ENCODE measurements at places on chromosomes 11 and 22.

DNA sequence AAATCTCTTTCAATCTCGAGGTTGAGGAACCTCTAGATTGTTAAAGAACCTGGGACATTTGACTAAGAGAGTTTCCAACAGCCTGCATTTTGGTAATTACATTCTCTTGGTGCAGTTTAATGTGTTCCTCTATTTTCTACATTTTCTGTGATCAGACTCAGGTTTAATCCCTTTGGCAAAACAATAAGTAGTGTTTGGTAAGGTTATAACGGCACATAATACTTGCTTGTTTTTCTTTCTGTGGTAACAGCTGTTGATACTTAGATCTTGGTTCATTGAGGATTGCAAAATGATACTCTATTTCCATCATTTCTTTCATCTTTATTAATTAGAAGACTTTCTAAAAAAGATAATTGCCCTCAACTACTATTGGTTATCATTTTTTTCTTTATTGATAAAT is 271.3 kb downstream of the SBF2 start:
- no peak for DNase-seq

DNA sequence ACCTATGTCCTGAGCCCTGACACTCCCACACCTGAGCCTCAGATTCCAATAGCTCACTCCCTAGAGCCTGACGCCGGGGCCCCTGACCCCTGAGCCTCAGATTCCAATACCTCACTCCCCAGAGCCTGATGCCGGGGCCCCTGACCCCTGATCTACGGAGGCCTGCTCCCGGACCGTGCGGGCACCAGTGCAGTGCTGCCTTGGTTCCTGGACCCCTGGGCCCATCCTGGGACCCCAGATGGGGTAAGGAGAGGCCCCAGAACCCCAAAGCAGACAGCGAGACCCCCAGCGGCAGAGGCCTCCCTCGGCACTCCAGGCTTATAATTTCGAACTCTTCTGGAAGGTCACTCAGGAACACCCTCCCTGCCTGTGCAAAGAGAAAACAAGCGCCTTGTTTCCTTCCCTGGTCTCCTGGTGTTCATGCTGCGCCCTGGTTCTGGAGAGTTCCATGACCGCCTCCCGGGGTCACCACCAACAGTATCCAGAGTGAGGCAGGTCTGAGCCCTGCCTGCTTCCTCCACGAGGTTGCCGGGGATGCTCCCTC is 7.5 kb downstream of the SUSD2 start:
- no peak for DNase-seq

GRCh38 chr22:41522813-41523212 is 21.5 kb downstream of the POLR3H start:
- DNase-seq: no peak

DNA sequence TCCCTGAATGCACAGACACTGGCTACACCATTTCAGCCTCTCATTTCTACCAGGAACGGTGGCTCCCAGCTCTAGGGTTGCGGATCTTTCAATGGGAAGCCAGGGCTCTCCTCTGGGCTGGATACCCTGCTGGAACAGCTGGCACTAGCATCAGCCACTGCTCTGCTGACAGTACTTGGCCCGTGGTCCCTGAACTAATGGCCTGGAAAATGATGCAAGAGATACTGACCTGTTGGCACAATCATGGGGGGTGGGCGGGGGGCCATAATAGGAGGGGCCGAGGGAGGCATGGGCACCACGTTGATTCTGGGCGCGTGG is 10.7 kb upstream of the TBC1D10A start:
- DNase-seq: no peak

DNA sequence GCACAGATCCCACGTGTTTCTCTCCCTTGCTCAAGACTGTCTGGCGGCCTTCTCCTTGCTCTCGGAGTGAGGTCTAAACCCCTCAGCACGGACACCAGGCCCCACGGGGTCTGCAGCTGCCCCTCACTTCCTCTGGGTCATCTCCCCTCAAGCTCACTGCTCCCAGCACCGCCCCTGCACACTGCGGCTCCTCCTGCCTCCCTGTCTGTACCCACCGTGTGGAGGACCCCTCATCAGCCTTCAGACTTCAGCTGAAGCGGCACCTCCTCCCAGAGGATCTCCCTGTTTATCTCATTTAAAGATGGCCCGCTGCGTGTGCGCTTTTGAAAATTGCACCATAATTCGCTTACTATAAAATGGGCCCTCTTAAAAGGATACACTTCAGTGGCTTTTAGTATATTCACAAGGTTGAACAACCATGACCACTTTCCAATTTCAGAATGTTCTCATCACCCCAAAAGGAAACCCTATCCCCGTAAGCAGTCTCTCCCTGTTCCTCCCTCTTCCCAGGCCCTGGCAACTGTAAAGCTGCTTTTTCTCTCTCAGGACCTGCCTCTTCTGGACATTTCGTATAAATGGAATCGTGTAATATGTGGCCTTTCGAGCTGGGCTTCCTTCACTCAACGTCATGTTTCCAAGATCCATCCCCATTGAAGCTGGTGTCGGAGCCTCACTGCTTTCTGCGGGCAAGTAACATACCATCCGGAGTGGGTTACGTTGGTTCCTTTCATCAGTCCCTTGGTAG is 14.4 kb upstream of the TPCN2 start:
- no peak for DNase-seq

- no peak for DNase-seq
These were observed 32.3 kb upstream of the CYP2R1 start for GRCh38 chr11:14924318-14924717.

- peak; percentile 89 for DNase-seq
These were observed at the start of gene PKNOX2 for GRCh38 chr11:125164422-125165110. Gene PKNOX2 (plus strand): TSS chr11:125164751. CDS start chr11:125351306, 186,555 bp downstream.

- DNase-seq: peak; percentile 68
These were observed at the start of gene KCTD17 for GRCh38 chr22:37051391-37052385. Gene KCTD17 (plus strand): TSS chr22:37051742. CDS start chr22:37051761, 19 bp downstream.

GRCh38 chr22:49629586-49630447 is 197.9 kb downstream of the BRD1 start:
- no peak for DNase-seq

DNA sequence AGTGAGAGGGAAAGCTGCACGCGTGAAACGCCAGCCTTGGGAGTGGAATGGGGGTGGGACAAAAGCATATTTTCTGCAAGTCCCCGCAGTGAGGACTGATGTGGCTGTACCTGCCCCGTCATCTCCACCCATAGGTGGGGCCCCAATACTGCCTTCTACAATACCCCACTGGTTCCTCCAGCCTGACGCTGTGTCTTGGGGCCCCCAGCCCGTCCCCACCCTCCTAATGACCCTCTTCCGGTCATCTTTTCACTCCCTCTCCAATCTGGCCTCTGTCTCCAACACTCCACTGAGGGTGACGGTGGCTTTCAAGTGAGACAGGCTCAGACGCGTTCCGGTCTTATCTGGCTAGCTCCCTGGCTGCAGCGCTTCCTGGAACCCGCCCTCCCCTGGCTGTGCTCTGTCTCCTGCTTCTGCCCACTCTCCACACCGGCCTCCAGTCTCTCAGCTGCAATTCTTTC is 104.2 kb downstream of the MICAL3 start:
- DNase-seq: no peak

GRCh38 chr22:44441401-44442185 is 56.4 kb downstream of the RTL6 start:
- no peak for DNase-seq

GRCh38 chr22:22786301-22787115 is 101.1 kb upstream of the IGLL5 start:
- DNase-seq: no peak

DNA sequence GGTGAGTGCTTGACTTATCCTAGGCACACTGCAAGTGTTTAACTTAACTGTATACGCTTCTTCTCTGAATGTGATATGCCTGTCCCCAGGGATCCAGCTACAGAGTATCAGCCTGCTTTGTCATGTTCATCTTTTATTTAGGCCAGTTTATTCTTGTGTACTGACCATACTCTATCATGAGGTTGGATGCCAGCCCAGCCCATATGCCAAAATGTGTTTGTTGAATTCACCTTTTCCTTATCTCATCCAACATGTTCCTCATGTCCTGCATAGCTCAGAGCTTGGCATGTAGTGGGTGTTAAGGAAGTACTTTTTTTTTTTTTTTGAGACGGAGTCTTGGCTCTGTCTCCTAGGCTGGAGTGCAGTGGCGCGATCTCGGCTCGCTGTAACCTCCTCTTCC is 116.2 kb downstream of the NCAM1 start:
- no peak for DNase-seq

DNA sequence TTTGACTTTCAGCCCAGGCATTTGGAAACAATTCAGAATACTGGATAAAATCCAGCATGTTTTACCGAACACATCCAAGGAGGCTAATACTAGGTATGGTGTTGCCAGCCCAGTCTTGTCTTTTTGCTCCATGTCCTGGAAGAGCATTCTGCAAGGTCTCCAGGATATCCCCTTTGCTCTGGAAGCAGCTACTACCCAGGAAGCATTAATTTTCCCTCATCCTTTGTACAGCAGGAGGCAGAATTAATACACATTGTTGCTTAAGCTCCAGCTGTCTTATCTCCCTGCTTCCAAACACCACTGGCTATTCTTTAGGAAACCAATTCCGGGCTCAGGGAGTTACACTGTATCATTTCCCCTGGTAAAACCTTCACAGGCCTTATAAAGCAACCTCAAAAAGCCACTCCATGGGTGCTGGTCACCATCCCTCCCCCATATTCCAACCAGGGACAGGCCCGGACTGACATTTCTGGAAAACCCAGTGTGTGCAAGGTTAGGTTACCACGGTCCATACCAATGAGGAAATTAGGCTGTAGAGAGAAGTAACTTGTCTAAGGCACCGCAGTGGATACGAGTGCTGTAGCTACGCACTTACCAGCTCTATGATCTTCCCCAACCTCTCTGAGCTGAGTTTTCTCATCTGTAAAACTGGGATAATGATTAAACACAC is 1.5 kb upstream of the UBASH3B start:
- no peak for DNase-seq

GRCh38 chr22:50192436-50193204 is 6.9 kb downstream of the TRABD start:
- no peak for DNase-seq

DNA sequence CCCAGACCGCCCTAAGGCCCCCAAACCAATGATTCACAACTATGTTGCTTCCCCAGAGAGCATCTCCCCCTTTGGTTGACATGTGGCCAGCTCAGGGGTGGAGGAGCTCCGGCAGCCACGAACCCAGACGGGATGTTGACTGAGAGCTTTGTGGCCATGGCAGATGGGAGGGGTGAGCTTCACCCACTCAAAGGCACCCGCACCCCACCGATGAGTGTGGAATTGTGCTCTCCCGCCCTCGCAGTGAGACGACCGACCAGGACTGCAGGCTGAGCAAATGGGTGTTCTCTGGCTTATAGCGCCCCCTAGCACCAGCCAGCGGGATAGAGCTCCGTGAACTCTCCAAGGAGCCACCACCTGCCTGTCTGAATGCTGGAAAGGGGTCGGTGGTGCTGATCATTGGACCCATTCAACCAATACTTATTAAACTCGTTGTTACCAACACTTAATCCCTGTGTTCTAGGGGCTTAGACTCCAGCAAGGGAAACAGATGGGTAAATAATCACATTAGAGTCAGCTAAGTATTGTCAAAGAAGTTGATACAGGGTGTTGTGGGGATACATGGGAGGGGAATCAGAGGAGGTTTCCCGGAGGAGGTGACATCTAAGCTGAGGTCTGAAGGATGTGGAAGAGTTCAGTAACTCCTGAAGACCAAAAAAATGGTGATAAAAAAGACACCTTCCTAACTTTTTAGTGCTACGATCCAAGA is 4.5 kb upstream of the TIMP3 start:
- peak; percentile 28 for DNase-seq

DNA sequence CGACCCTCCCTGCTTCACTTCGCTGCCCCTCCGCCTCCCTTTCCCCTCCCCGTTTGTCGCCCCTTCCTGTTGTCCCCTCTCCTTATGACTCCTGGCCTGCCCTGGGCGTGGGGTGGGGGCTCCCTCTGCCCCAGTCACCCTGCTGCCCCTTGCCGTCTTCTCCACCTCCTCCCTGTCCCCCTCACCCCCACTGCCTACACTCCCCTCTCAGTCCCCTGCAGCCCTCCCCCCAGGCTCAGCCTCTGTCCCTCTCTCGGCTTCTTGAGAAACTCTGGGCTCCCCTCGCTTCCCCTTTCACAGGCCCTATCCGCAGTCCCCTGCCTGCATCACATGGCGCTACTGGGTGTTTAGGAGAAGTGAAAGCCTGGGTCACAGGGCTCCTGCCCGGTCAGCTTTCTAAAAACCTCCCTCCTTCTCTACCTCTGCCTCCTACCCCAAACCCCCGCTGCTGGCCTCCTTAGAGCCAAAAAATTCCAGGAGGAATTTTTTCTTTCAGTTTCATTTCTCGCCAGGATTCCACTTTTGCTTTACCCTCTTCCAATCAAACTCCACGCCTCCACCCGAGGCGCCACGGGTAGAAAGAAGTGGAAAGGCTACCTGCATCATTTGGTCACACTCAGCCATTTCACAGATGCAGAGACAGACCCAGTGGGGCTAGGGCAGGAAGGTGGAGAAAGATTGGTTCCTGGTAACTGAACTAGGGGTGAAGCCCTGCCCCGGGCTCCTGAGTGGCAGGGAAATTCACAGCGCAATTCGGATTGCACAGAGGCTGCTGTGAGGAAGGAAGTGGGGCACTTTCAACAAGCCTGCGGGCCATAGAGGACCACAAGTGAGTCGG is at the start of gene SLC15A3:
TSS of gene SLC15A3 (minus strand) at position 273 of the 838 bp plus-strand sequence. CDS start 625 bp downstream, outside the sequence.
- no peak for DNase-seq

DNA sequence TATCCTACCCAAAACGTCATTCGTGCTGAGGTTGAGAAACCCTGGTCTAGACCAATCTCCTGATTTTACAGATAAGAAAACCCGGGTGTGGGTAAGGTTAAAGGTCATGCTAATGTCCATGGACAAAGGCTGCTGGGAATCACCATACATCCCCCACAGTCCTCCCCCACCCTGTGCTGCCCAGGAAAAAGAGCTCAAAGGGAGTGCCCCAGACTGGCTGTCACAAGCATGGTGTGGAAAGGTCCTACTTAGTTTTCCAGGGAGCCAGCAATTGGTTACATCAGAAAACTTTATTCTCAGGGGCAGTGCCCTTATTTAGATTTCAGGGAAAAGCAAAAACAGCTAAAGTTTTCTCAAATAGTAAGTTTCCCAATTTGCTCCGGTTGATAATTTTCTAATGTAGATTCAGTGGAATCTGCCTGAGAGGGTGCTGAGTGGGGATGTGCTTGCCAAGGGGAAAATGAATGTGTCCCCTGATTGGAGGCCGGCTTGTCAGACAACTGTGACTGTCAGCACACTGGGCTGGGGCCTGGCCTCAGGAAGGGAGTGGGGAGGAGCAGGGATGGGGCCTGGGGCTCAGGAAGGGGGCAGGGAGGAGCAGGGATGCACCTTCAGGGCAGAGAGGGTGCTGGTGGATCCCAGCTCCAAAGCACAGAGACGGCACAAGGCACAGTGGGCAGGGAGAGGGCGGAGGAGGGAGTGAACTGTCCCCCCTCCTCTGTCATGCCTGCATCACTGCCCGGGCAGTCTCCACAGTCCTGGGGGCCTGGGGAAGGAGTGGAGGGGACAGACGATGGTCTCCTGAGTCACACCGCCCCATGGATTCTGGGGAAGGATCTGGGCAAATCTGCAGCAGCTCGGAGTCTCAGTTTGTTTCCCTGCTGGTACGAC is 263.6 kb downstream of the KIRREL3 start:
- no peak for DNase-seq

GRCh38 chr11:4072668-4073285 is 21.8 kb upstream of the RRM1 start:
- DNase-seq: peak; percentile 78
